Stimulated activated CD4-positive, alpha-beta T cell treated with anti-CD3 and anti-CD28 coated beads, Interleukin-1b, Interleukin-23, amount 100 ng/mL, for 1 hour (primary cell): ENCODE measurements at places on chromosomes 1 and 21.
A peak's percentile ranks its signal among the peaks of the same experiment; 100 is the strongest.

- no peak for DNase-seq
Observed at GRCh38 chr1:70922196-70922595, 125.4 kb downstream of the PTGER3 start.

DNA sequence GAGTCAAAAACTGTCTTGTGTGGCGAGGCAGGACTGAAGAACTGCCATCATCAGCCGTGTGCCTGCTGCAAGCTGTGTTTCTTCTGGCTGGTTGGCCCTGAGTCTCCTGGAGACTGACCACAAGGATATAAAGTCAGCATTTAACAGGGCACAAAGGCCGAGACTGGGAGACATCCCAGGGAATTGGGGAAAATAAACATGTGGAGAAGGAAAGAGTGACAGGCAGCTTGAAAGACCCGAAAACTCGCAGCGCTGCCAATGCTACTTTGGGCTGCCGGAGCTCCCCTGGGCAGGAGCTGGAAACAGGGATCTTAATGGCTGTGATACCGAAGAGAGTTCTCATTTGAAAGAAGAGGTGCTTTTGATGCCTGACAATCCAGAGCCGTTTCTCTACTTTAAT, 125.3 kb upstream of the HMGB4 start:
- no peak for DNase-seq

- no peak for DNase-seq
Observed at GRCh38 chr1:157925419-157926166, 67.9 kb upstream of the KIRREL1 start.

DNA sequence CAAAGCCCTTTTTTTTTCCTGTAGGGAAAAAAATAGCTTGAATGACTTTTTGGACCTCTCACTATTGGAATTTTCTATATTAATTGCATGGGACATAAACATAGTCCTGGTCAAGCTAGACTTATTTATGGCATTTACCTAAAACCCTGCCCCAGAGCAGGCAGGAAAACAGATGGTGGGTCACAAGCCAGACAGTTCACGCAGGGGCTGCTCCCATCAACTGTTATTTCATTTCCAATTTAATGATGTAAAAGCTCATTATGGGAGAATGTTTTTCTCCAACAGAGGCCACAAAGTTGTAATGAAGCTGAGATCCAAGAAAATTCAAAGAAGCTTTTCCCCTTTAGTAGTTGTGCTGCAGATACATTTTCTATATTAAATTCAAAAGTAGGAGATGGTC, 99.2 kb downstream of the SGIP1 start:
- DNase-seq: no peak

- DNase-seq: no peak
Observed at GRCh38 chr1:18592368-18592767, 38.3 kb upstream of the PAX7 start.

GRCh38 chr1:48055876-48056764, 58.9 kb upstream of the TRABD2B start:
- no peak for DNase-seq

DNA sequence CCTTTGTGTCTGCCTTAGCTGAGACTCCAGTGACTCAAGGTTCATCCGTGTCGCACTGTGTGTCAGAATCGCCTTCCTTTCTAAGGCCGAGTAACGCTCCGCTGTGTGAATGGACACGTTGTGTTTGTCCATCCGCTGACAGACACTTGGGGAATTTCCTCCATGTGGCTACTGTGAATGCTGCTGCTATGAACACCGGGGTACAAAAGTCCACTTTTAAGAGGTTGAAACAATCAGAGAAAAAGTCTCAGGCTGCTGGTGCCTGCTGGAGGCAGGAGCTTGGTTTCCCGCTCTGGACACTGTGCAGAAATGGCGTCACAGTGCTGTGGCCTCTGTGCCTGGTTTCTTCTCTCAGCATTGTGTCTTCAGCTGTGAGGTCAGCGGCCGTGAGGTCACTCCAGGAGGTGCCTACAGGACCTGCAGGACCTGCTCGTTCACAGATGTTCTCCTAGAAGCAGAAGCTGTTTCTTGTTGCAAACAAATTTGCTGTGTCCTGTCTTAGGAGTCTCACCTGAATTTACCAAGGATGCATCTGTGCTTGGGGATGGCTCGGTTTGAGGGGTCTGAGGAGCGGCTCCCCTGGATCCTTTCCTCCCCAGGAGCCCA, 34.2 kb downstream of the KRTAP10-1 start:
- DNase-seq: no peak

GRCh38 chr1:74513411-74514300, 1.2 kb upstream of the LRRC53 start:
- no peak for DNase-seq

DNA sequence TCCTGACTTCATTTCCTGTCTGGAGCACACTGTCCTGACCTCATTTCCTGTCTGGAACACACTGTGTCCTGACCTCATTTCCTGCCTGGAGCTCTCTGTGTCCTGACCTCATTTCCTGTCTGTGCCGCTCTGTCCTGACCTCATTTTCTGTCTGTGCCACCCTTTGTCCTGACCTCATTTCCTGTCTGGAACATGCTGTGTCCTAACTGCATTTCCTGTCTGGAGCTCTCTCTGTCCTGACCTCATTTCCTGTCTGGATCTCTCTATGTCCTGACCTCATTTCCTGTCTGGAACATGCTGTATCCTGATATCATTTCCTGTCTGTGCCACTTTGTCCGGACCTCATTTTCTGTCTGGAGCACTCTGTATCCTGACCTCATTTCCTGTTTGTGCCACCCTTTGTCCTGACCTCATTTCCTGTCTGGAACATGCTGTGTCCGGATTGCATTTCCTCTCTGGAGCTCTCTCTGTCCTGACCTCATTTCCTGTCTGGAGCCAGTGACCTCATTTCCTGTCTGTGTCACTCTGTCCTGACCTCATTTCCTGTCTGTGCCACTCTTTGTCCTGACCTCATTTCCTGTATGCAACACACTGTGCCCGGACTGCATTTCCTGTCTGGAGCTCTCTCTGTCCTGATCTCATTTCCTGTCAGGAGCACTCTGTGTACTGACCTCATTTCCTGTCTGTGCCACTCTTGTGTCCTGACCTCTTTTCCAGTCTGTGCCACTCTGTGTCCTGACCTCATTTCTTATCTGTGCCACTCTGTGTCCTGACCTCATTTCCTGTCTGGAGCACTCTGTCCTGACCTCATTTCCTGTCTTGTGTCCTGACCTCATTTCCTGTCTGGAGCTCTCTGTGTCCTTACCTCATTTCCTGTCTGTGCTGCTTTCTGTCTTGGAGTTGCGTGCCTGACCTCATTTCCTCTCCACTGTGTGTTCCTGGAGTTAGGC, 27.6 kb downstream of the SKI start:
- DNase-seq: peak; percentile 47

- no peak for DNase-seq
Observed at GRCh38 chr1:233281711-233282581, 13.6 kb downstream of the PCNX2 start.

- DNase-seq: no peak
Observed at GRCh38 chr1:173420330-173420806, 56.8 kb upstream of the PRDX6 start.

- no peak for DNase-seq
Observed at GRCh38 chr1:32622806-32623681, 27.3 kb downstream of the ZBTB8OS start.

DNA sequence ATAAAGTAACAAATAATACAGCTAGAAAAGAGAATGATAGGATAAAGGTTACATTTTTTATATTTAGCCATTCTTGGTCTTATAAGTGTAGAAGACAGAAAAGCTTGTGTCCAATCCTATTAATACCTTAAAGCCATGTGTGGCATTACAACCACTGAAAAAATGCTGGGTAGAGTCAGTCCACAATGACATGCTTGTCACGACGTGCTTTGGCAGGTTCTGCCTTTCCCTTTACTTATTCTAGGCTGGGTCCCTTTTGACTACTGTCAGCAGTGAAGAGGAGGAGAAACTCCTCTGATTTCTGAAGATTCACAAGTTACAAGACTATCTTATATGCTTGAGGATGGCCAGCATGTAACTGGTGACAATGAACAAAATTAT, 14.6 kb upstream of the AIM2 start:
- no peak for DNase-seq

GRCh38 chr1:183231545-183231944, 45.5 kb downstream of the LAMC2 start:
- DNase-seq: no peak

- no peak for DNase-seq
Observed at GRCh38 chr1:66489972-66490601, 43.9 kb upstream of the SGIP1 start.

- no peak for DNase-seq
Observed at GRCh38 chr1:201649761-201650622, 111.1 kb downstream of the NAV1 start.

DNA sequence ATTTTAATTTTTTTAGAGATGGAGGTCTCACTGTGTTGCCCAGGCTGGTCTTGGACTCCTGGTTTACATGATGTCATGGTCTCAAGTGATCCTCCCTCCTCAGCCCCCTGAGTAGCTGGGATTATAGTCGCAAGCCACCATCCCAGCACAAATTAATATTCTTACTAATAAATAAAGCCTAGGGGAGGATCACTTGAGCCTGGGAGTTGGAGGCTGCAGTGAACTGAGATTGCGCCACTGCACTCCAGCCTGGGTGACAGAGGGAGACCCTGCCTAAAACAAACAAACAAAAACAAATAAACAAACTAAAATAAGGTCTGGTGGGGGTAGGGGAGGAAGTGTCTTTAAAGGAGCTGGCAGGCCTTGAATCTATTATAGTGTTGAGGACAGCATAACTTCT, 8.7 kb upstream of the GADD45A start:
- no peak for DNase-seq

DNA sequence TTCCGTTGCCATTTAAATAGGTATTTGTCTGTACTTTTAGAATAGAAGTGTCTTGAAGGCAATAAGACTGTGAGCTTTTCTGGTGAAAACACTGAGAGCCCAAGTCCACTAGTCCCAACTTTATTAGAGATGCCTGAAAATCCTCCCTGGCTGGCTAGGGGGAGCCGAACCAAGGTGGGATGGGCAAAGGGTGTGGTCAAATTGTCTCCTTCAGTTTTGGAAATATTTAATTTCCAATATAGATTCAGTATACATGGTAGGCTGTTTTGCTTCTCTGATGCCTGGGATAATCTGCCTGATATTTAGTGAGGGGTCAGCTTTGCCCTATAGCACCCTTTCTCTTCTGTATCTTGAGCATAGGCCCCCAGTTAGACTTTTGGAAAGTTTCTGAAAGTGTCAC, 3.5 kb downstream of the ROR1 start:
- no peak for DNase-seq

- no peak for DNase-seq
Observed at GRCh38 chr1:91891454-91891853, 5.5 kb upstream of the TGFBR3 start.
